Stimulated activated CD4-positive, alpha-beta T cell treated with anti-CD3 and anti-CD28 coated beads, Interleukin-4, amount 100 ng/mL, for 24 hours (primary cell): ENCODE measurements at places on chromosomes 5 and 9.

GRCh38 chr9:135772056-135772646 lies 70.2 kb downstream of the KCNT1 start:
- no peak for DNase-seq

GRCh38 chr9:90890146-90890810 lies 88.7 kb downstream of the SYK start:
- DNase-seq = no peak

DNA sequence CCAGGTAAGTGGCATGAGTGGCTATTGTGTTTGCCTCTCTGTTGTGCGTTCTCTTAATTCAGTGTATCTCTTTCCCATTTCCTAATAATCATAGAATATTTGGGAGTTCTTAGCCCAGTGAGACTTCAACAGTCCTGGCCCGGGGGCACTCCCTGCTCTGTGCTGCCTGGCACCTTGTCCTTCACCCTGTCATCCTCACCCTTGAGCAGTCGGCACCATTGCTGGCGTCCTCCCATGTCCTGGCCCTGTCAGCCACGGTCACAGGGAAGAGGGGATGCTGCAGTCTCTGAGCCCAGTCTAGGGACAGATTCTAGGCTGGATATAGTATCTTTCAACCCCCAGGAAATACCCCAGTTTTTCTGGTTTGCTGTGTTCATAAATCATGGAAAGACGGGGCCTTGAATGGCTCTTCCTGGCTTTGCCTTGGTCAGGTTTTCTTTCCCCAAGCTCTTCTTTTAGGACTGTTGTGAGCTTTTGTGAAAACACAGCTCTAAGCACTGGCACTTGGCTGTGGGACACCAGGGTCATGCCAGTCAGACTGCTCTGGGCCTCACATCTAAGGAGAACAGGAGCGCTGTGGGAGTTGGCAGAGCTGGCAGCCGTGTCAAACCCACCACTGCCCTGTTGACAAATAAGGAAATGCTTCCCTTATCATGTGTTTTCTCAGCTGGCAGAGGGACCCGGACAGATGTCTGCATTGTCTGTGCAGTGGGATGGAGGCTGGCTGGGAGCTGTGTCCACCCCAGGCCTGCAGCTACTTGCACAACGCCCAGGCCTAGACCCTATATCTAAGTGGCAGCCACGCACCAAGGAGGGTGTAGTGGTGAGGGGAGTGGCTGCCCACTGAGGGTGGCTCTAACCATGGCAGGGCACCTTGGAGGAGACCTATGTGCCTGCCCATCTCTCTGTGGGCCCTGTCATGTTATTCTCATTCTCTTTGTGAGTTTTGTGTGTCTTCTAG lies 378.6 kb downstream of the ICE1 start:
- no peak for DNase-seq

- DNase-seq = no peak
These were observed 29.4 kb downstream of the SMAD5 start for GRCh38 chr5:136162008-136162407.

DNA sequence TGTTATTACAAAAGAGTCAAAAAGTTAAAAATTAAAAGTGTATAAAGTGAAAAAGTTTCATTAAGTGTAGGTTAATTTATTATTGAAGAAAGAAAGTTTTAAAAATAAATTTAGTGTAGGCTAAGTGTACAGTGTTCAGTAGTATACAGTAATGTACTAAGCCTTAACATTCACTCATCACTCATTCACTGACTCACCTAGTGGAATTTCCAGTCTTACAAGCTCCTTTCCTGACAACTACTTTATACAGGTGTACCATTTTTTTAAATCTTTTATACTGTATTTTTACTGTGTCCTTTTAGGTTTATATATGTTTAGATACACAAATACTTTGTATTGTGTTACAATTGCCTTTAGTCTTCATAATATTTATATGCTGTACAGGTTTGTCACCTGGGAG lies 530.2 kb upstream of the FAM174A start:
- DNase-seq = no peak

DNA sequence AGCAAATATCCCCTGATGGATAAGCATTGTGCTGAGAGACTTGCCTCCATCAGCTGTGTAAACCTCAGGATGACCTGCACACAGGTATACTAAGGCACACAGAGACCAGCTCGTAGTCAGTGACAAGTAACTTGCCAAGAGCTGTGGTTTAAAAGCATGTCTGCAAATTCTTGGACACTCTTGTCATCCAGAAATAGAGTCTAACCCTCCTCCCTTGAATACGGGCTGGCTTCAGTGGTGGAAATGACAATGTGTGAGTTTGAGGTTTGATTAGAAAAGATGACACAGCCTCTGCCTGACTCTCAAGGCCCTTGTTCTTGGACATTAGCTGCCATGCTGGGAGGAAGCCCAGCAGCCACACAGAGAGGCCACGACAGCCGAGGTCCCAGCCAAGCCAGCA lies 114.4 kb downstream of the GADD45G start:
- no peak for DNase-seq

GRCh38 chr9:4686112-4686511 lies 6.7 kb downstream of the CDC37L1 start:
- no peak for DNase-seq

GRCh38 chr5:72107901-72108201 lies 576 bp downstream of the MAP1B start:
- no peak for DNase-seq

- DNase-seq = no peak
These were observed 61.9 kb downstream of the APTX start for GRCh38 chr9:32939576-32939975.

DNA sequence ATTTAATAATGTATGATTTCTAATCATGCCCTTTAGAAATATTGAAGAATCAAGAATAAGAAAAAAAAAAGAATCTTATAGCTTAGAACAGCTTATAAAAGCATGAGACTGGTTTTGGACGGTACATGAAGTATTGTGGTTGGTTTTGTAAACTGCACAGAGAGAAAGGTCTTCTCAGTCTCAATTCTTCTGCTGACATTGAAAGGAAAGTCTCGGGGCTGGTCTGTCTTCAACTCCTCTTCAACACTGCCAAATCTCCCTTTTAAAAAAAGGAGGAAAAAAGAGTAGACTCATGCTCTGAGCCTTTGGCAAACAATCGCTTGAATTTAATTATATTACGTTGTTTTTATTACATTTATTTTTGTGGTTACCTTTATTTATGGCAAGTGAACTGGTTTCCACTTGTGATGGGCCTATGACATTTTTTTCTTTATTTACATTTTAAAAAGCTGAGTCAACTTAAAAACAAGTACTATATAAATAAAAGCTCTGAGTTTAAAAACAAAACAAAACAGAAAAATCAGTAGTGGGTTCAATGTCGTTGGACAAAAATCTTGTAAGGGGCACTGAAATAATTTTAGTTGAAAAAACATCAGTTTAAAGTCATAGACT lies 32.8 kb upstream of the EBF1 start:
- no peak for DNase-seq

- no peak for DNase-seq
These were observed 609.6 kb downstream of the HINT1 start for GRCh38 chr5:130555429-130555828.

- DNase-seq = no peak
These were observed 201.2 kb downstream of the TSSK1B start for GRCh38 chr5:113233606-113234005.

- no peak for DNase-seq
These were observed 1377.5 kb upstream of the CDH9 start for GRCh38 chr5:28415791-28416443.

DNA sequence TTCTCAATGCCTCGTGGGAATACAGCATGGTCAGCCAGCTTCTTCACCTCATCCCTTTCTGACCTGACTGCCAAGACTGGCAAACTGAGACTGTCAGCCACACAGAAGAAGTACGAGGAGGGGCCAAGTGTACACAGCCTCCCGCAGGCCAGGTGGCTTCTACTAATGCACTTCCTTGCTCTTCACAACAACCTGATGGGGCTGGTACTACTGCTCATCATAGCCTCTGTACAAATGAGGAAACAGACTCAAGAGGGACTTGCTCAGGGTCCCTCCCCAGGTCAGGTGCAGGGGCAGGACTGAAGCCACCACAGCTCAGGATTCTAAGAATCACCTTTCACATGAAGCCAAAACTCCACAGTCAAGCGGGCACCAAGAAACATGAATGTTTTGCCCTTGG lies 21.3 kb downstream of the NIPAL4 start:
- DNase-seq = no peak

DNA sequence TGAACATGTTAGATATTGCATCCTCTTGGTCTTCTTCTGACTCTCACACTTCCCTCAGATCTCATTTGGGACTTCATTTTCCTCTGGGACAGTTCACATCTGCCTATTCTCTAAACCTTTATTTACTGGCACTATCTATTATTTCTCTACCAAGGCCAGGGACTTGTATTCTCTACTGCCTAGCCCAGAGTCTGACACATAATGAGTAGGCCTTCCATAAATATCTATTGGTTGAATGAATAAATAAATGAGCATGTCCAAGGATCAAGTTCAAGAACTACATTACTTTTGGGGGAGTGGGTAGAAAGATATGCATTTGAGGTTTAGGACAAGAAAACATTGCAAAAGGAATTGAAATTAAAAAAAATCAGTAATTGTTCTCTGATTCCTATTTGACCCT lies 250.3 kb downstream of the TRIM32 start:
- DNase-seq = no peak

DNA sequence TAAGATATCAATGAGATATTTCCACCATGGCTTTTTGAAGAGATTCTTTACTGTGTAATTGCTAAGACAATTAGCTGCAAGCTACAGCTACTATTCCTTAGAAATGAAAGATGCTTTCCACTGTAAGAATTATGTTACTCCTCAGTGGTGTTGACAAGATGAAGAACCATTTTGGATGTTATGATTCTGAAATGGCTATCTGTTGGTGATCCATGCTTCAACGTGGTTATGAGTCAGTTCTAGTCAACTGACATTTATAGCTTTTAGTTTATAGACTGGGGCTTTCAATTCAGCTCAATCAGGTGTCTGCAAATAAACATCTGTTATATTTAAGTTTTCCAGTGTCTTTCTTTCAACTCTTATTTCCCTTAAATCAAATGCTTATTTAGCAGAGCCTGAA lies 93.7 kb downstream of the SGCD start:
- no peak for DNase-seq
